Activated T-cell treated with anti-CD3 and anti-CD28 coated beads for 4 hours (primary cell): ENCODE measurements at places on chromosomes 6 and 20.

DNA sequence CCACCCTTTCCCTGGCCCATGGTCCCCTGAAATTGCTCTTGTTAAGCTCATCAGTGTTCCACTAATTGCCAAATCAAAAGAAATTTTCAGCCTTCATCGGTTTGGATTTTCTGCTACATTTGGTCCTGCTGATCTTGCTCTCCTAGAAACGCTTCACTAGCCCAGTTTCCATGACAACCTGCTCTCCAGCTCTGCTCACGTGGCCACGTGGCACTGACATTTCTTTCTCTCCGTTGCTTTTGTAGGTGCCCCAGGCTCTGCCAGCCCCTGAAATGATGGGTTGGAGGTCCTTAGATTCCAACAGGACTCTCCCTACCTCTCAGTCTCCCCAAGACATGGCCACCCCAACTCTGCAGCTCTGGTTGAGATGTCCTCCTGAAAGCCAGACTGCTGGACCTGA is 45.8 kb upstream of the NNAT start:
- DNase-seq, result no peak

DNA sequence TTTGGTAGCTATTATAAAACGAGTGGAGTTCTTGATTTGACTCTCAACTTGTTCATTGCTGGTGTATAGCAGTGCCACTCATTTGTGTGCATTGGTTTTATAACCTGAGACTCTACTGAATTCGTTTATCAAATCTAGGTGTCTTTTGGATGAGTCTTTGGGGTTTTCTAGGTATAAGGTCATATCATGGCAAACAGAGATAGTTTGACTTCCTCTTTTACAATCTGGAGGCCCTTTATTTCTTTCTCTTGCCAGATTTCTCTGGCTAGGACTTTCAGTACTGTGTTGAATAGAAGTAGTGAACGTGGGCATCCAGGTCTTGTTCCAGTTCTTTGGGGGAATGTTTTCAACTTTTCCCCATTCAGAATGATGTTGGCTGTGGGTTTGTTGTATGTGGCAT is 38.8 kb downstream of the SUMO4 start:
- DNase-seq, result no peak

DNA sequence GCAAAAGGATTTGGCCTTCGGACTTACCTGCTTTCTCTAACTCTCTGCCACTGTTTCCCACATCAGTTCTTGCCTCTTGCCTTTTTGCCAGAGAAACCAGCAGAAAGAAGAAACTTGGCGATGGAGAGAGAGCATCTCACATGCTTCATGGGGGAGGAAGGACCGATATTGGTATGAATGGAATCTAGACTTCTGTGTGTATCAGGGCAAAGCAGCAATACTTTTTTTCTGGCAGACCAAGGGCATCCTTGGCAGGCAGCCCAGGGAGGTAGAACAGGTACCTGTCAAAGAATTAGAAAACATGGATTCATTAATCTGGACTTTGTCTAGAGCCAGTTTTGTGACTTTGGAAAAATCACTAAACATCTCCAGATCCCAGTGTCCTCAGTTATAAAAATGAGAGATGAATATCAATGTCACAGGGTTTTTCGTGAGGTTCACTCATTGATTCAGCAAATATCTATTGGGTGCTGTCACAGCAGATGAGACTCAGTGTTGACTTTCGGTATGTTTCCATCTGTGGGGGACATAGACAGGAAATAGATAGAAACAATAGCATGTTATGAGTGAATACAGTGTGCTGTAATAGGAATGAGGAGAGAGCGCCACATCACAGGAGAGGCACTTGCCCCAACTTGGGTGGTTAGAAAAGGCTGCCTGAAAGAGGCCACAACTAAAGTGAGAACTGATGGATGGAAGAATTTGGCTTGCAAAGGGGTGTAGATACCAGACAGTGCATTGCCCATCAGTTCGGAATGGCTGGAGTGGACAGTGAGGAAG is 114.1 kb downstream of the CD83 start:
- no peak for DNase-seq

GRCh38 chr20:35700625-35701148 is 1.5 kb downstream of the ROMO1 start:
- DNase-seq, result no peak
